Smooth muscle cell of bladder (primary cell): ENCODE measurements at places on chromosomes 12 and 14. TPM values are rescaled to one million over a fixed set of nuclear protein-coding genes. Genes with fewer than 3 reads are reported as not detected.

Gene HRK
- not detected in 2 replicates for total RNA-seq

Gene SMCO2
- 0.14 TPM in 1 of 2 replicates, not detected in the other for total RNA-seq

Gene NPAS3
- 0.28 and 0.83 TPM in 2 replicates for total RNA-seq

Gene ADAM20
- 0.71 and 1.3 TPM in 2 replicates for total RNA-seq

Gene KTN1
- 150 and 160 TPM in 2 replicates for total RNA-seq

Gene KRT7
- total RNA-seq: 16.1 and 53.3 TPM in 2 replicates
